ENCODE measurements at places on chromosomes 13 and 19.

DNA sequence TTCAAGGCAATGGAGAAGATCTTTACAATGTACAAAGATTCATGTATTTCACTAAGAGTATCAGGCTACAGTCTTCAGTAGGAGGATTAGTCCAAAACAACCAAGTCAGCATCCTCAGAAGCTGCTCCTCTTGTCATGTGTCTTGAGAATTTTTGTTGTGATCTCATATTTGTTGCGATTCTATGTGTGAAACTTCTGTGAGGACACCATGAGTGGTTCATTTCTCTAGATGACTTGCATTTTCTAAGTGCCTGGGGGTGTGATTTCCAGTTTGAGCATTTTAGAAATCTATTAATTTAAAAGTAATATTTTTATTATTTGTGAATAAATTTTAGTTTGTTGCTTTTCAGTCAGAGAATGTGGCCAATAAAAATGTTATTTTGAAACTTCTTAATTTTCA, 94.5 kb downstream of the RAP2A start:
- DNase-seq: no peak

DNA sequence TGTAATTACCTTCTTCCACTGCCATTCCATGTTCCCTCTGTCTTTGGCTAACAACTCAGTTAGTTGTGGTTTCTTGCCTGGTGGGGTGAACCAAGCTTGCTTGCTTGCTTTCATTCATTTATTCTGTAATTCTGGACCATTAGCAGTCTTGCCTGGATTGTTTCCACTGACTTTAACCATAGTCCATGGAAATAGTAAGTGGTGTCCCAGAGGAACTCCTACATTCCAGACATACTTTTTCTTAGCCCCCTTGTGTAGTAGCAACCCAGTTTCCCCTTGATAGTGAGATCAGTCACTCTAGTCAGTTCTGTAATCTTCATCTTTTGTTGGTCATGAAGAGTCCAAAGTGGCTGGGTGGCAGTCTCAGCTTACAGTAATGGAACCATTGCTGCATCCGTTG, 23.2 kb downstream of the PDS5B start:
- no peak for DNase-seq

- no peak for DNase-seq
Observed at GRCh38 chr13:90710164-90710759, 637.2 kb upstream of the MIR17HG start.

- DNase-seq: no peak
Observed at GRCh38 chr13:113320226-113320875, 23.3 kb downstream of the LAMP1 start.

DNA sequence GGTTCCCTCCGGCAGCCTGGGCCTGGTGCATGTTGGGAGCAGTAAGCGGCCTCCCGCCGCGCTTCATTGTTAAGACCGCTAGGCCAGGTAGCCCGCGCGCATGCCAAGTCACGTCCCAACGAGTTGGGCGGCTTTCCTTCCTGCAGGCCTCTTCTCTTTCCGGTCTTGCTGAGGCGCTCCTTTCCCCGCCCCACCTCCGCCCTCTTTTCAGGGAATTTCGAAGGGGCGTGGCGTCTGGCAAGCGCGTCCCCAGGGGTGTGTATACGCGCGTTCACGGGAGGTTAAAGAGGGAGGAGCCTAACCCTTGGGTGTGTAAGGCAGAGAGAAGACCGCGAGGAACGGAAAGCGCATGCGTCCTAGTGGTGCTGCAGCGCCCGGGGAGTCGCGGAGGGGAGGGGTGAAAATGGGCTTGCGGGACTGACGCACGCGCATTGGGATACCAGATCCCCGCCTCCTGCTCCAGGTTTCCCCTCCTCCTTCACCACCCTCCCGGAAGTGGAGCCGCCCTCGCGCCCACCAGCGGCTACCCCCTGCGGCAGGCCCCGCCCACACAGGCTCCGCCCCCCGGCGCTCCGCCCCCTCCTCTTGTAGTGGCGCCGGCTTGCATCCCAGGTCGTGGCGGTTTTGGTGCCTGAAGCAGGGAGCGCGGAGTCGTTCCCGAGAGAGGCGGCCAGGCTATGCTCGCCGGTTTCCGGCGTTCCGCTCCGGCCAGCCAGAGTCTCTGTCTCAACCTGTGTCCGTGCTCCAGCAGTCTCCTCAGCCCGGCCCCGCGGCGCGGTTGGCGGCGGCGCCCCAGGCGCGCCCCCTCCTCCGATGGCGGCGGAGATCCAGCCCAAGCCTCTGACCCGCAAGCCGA, at the start of gene WDFY2:
Gene WDFY2 (plus strand): TSS at position 588 of the 856 bp plus-strand sequence. CDS start 226 bp downstream, at position 814.
- DNase-seq: peak; percentile 99

DNA sequence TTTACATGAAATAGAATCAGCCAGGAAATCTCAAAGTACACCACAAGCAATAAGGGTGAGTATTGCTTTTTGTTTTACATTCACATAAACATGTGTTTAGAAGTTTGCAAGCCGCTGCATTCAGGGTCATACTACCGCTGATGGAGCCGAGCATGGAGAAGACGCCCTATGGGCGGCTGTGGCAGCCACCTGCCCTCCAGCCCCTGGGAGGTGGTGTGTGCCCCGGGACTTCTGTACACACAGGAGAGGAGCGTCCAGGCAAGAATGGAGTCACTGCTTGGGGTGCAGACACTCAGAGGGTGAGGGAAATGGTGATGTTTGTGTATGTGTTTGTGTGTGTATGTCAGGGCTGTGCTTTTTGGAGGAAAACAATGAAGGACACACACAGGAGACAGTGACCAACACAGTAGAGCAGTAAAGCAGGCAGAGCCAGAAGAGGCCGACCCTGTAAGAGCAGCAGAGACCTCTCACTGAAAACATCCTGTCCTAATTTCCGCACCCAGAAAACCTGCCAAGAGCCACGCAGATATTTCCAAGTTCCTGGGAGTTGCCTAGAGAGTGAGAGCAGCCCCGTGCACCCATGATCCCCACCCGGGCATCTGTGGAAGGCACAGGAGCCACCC, 108.1 kb upstream of the GJB6 start:
- DNase-seq: no peak

DNA sequence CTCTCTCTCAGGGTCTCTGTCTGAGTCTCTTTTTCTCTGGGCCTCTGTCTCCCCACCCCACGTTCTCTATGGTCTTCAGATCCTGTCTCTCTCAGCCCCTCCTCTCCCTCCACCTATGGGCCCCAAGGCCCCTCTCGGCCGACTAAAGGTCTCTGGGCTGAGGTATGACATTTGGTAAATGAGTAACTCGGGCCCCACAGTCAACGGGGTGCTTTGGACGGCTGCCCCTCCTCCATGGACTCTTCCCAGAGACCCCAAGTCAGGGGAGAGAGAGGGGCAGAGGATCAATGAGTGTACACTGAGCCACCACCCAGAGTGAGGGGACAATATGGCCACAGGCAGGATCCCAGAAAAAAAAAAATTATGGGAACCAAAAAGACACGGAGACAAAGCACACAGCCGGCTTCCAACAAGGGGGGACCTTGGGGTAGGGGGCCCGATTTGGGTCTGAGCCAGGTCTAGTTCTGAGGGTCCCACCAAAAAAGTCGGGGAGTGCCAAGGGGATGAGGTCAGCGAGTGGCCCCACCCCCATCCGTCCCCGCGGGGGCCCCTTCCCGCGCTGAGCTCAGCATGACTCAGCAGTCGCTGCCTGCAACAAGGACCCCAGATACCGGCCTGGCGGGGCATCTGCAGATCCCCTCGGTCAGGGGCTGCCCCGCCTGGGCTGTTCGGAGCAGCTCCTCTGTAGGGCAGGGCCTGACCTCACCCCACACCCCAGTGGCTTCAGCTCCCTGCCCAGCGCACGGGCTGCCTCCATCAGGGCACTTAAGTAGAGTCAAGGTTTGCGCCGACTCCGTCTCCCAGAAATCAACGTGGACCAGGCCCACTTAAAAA, 1.5 kb upstream of the FTL start:
- DNase-seq: peak; percentile 43

DNA sequence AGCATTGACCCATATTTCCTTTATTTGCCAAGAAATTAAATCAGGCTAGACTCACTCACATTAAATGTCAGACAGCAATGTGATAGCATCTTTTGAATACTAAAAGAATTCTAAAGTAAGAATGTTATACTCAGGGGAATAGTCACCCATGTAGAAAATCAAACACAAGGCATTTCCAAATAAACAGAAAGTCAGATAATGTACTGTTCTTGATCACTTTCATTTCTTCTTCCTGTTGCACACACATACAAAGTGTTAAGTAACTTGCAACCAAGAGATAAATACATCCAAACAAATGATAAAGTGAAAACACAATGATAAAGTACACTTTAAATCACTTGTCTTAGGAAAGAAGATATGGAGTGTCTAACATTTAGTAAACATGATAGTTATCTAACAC, 1366.6 kb upstream of the MIR17HG start:
- DNase-seq: no peak

- peak; percentile 41 for DNase-seq
Observed at GRCh38 chr19:2327773-2328400, 499 bp downstream of the LSM7 start.

GRCh38 chr19:13020002-13020414, 24.7 kb downstream of the NFIX start:
- DNase-seq: no peak

GRCh38 chr13:114161028-114161556, 18.0 kb upstream of the CFAP97D2 start:
- no peak for DNase-seq

- DNase-seq: no peak
Observed at GRCh38 chr13:99425485-99426341, 75.6 kb upstream of the TM9SF2 start.

DNA sequence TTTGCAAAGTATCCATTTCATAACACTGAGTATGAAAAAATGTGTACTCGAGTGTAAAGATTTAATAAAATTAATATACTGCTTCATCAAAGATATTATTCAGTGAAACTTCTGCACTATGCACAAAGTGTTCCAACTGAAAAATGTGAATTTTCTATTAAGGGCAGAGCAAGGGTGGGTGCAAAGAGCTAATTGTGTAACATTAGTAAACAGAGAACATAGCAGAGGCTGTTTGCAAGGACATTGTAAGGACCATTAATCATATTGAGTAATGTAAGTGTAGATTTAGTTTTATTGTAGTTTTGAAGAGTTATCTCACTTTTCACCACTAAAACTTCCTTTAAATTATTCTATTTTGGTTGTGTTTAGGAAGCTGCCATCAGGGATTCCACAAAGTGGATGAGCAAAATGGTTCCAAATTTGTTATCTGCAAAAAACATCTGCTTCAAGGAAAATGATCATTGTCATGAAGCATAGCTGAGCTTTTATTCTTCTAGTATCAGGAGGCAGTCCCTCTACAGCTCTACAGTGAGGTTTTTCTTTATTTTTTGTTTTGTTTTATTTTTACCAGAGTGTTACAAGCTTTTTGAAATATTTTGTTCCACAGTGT, 1375.4 kb downstream of the SLITRK1 start:
- no peak for DNase-seq

DNA sequence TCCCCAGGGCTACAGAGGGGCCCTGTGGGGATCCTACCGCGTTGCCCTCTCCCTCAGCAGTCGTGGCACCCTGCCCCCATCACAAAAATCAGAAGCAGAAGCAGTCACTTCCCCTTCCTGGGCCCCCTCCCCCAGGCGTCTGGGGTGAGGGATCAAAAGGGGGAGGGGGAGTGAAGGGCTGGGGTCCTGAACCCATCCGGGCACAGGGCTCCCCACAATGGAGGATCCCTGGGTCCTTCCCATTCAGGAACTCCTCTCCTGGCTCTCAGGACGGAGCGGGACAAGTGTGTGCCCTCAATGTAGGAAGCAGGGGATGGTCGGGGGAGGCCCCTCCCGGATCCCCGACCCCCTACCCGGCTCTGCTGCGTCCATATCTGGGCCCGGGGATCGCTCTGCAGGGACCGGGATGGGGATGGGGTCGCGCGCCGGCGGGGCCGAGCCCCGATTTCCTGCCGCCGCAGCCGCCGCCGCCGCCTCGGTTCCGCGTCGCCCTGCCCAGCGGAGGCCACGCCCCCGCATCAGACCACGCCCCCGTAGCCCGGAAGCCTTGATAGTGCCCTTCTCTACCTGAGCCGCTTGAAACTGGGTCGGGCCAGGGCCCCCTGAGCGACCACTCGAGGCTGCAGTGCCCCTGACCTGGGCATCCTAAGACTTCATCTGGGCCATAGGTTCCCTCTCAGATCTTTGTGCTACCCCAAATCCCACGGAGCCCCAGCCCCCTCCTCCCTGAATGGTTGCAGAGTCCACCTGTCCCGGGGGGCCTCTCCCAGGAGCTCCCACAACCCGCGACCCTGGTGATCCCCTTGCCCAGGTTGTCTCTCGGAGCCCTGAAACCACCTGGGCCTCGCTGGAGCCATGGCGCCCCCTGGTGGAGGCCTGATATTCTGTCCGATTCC, at the start of gene GMIP:
Gene GMIP (minus strand): TSS at position 500 of the 896 bp plus-strand sequence. CDS start 128 bp downstream, at position 372.
- DNase-seq: peak; percentile 82

- no peak for DNase-seq
Observed at GRCh38 chr13:52879950-52880741, 31.7 kb upstream of the PCDH8 start.

- peak; percentile 32 for DNase-seq
Observed at GRCh38 chr19:38095411-38096308, 128.4 kb downstream of the DPF1 start.

- DNase-seq: no peak
Observed at GRCh38 chr13:41693434-41693833, 236.1 kb downstream of the RGCC start.

- no peak for DNase-seq
Observed at GRCh38 chr13:69641773-69642172, 465.9 kb upstream of the ATXN8OS start.

GRCh38 chr13:42807241-42807640, 25.9 kb downstream of the FAM216B start:
- DNase-seq: no peak

DNA sequence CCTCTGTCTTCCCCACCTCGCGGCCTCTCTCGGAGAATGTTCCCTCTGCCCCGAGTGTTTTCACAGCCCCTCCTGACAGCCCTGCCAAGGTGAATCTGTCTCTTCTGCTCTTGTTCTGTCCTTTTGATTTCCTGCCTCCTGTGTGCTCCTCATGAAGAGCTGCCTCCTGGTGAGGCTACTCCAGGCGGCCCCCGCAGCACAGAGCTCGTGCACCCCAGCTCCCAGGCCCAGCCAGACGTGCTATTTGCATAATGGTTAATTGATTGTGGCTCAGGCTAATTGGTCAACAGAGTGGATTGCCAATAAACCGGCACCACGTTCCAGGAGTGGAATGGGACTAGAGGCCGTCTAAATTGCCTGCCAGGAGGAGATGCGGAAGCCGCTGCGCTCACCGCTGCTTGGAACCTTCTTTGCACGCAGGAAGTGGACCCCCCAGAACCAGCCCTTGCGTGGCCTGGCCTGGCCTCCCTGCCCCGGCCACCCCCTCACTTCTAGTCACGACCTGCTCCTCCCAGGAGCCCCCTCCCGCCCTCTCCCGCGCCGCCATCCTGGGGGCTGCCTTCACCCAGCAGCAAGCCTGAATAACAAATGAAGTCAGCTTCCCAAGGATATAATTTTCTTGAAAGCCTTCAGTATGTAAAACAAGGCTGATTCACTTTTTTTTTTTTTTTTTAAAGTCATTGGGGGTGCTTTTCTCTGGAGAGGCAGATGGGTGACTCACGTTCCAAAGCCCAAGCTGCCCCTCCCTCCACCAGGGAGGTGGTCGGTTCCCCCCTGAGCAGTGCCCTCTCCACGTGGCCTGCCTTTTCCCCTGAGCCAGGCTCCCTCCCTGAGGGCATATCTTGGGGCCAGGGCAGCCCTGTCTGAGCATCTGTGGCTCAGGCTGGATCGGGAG, 144.0 kb downstream of the KDM4B start:
- DNase-seq: no peak

GRCh38 chr13:83878691-83879430, 3.4 kb downstream of the SLITRK1 start:
- no peak for DNase-seq

GRCh38 chr19:16380314-16380695, 55.7 kb downstream of the KLF2 start:
- no peak for DNase-seq

GRCh38 chr19:38932425-38933179, 1.9 kb downstream of the MRPS12 start:
- DNase-seq: no peak

- no peak for DNase-seq
Observed at GRCh38 chr19:16611121-16611520, 16.9 kb downstream of the MED26 start.
